ENCODE measurements at places on chromosomes 1 and 21.

- no peak for DNase-seq
Observed at GRCh38 chr1:96233422-96233821, 488.2 kb upstream of the PTBP2 start.

DNA sequence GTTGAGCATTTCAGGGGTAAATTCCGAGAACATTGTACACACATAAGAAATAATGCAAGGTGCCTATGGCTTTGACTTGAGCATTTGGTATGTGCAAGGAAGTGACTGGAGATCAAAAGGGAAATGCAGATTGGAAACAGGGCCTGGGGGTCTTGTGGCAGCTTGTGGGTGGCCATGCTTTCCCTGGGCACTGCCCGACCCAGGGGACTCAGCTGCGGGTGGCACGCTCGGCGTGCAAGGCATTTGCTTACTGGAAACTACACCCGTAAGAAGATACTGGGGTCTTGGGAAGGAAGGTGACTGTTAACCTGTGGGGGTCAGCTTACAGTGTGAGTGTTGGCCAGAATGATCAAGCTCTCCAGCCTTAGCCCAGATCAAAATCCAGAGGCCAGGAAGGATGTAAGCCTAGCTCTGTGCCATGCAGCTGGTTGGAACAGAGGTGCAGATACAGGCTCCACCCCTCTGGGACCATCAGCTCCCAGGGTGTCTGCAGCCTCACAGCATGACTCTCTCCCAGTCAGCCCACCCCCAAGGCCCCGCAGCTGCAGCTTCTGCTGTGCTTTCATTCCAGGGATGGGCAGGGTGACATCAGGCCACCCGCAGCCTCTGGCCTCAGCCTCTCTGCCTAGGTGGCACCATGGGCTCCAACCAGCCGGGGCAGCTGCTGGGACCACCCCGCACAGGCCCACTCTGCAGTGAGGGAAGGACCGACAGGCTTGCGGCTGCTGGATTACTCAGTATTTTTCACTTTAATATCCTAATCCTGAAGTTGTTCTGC, 55.1 kb downstream of the KIF26B start:
- no peak for DNase-seq

- no peak for DNase-seq
Observed at GRCh38 chr21:44848821-44849521, 24.5 kb downstream of the PTTG1IP start.

DNA sequence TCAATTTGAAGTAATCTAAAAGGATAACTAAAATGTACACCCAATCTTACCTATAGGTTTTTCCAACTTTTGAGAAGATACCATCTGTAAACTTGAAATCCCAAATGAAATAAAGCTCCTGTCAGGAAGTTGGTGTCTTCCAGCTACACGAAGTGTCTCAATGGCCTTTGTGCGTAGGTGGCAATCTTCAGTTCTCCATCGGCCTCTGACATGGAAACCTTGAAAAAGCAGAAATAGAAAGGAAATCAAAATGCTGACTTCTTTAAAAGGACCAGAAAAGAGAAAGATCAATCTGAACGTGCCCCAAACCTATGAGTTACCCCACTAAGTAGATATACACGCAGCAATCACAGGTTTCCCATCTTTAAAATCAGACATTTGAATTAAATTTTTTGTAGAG, 10.0 kb downstream of the MKNK1 start:
- DNase-seq = no peak

DNA sequence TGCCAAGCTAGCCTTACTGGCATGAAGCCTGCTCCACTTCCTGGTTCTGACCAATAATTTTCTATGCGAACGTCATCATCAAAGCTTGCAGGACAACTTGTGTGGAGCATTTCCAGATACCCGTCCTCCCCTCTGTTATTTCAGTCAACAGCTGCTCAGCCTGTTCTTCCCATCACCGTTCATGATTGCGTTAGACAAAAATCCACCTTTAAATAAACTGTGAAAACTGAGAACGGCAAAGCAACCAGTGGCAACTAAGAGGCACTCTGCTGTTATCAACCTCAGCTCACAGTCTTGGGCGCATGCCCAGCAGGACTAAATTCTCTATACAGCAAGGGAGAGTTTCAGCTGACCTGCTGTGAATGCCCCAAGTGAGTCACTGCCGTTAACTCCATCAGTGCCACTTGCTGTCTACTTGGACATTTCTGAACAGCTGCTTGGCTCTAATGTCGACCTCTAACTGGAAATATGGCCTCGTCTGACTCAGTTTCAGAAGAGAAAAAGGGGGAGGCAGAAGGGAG, 207.4 kb upstream of the RUNX1 start:
- no peak for DNase-seq

DNA sequence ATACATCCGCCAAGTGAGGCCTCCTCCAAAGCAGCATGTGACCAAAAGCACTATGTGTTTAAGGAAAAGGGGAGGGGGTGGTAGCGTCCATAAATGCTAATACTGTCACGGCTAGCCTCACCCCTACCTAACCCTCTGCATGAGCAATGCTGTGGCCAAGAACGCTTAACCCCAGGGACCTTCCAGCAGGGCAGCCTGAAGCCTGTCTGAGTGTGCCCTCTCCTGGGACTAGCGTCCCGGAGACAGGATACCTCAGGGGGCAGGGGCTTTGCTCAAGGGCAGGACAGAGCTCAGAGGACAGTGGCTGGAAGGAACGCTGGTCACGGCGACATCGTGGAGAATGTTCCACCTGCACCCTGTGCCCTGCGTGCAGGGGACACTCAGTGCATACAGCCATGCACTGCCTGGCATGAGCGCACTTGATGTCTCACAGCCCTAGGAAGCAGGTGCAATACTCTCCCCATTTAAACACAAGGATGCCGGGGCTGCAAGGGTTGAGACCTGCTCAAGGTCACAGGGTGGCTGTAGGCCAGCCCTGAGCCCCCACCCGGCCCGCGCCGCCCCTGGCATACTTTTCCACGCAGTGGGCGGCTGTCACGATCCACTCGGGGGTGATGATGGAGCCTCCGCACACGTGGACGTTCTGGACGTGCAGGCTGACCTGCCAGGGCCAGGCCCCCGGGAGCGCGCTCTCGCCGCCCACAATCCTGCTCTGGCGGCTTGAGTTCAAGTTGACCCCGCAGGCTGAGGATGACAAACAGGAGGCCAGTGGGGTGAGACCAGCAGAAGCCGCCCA, 35.0 kb downstream of the TMPRSS2 start:
- DNase-seq = no peak

DNA sequence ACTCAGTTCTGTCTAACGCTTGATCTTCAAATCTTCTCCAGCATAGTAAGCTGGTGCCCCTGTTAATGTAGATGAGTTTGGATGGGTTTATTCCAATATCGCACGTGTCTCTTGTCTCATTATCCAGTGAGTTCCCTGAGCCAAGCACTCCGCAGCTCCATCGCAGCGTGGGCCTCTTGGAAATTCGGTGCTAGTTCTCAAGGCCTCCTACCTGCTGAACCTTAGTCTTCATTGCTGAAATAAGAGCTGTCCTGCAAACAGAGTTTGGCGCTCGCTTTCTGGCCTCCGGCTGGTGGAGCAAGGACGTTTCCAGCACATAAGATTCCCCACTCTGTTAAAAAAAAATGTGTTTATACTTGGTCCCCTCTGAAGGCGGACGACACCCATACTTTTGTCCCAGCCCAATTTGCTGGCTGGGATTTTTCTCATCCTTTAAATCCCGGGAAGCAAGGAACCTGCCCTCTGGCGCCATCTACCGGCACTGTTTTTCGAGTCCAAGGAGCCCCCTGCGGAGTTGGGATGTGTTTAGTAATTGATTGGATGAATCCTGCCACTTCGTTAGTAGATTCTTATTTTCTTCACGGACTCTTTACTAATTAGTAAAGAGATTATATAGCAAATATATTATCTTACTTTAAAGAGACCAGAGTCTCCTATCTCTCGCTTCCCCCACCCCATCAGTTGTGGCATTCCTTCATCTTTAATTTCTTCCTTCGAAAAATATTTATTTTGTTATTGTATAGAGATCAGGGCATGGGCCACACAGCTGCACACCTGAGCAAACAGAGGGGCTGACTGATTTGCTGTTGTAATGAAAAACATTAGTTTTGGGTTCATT, 14.7 kb downstream of the JUN start:
- peak; percentile 35 for DNase-seq

- no peak for DNase-seq
Observed at GRCh38 chr1:214403431-214403830, 122.5 kb downstream of the SMYD2 start.

- no peak for DNase-seq
Observed at GRCh38 chr1:101131239-101131843, 105.5 kb upstream of the S1PR1 start.

- no peak for DNase-seq
Observed at GRCh38 chr1:93522721-93523120, 74.8 kb downstream of the FNBP1L start.

DNA sequence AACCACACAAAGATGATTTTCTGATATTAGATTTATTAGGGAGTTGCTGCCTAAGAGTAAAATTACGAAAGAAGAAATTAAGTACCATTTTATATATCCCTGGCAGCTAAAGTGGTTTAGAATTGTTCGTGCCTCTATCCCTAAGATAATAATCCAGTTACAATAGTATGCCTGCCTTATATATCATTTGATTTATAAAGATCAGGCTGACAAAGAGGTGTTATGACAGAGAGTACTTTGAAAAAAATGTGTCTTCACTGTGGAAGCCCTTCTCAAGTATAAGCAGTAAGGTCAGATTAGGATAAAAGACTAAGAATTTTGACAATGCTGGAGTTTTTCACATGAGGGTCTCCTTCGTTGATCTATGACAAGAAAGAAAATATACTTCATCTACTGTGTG, 619.9 kb downstream of the ADGRL2 start:
- no peak for DNase-seq

- DNase-seq = no peak
Observed at GRCh38 chr1:5490635-5491034, 501.6 kb downstream of the NPHP4 start.

- DNase-seq = no peak
Observed at GRCh38 chr1:175763797-175764196, 20.4 kb upstream of the TNR start.

DNA sequence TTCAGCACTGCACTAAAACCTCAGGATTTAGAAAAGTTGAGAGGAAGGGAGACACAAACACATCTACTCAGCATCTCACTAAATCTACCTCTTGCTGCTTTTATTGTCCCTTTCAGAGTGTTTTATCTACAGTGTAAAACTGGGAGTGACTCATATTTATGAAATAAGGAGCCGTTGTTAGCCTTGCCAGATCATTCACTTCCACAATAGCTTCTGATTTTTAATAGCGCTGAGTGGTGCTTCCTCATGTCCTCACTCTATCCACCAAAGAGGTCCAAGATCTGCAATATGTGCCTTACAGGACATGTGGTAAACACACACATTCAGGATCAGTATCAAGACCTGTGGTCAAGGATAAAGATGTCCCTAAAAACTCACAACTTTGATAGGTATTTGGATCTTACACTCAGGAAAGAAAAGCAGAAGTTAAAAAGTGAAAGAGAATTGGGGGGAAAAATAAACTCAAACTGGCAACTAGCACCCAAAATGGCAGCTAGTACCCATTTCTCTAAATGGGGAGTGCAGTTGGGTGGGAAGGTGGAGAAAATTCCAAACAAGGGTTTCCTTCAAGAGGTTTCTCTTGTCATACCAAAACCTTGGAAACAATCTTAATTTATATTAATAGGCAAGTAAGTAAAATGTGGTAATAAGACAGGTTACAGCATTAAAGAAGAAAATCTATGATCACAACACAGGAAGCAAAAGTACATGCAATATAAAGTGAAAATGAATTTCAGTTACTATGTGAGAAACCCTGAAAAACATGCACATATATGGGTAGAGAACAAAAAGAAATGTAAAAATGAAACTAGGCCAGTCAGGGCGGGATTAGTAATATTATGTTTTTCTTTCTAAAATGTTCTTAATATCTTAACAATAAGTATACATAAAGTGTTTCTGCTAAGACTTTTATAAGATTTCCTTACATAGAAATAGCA, 15.9 kb downstream of the DUSP10 start:
- no peak for DNase-seq

DNA sequence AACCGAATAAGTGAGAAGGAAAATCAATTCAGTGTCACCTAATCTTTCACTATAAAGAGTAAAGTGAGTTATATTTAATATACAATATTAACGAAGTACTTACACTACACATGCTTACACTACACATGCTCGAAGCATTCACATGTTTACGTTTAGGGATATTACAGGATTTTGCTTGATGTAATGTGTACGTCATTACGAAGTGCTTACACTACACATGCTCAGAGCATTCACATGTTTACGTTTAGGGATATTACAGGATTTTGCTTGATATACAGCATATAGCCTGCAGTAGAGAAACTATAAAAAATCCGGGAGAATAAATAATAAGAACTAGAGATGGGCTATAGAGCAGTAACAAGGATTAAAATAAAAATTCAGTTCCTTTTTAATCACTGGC, 538.8 kb upstream of the CXADR start:
- no peak for DNase-seq

DNA sequence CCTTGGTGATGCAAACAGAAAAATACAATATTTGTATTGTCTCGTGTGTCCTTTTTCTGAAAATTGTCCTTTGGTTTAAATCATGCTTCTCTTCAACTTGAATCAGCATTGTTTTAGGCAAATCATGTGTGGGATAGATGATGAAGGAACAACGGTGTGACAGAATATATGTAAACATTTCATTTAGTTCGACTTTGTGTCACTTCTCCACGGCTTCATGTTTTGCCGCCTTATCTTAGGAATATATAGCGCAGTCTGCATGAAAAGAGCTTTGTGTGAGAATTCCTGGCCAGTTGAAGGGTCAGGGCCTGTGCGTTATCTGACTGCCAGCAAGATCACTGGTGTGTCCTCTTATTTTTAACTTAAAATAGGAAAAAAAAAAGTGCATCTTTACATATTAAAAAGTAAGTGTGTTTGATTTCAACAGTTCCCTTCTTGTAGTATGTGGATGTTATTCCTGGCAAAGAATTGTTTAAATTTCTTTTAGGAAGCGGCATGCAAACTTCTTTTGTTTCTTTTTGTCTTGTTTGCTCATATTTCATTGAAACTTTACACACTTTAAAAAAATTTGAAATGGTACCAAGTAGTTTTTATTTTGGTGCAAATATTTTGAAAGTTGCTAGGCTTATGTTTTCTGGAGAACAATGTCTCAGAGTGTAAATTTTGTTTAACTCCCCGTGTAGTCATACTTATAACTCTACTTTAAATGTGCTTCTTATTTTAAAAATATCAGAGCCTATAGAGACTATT, 465.2 kb downstream of the USP25 start:
- no peak for DNase-seq

DNA sequence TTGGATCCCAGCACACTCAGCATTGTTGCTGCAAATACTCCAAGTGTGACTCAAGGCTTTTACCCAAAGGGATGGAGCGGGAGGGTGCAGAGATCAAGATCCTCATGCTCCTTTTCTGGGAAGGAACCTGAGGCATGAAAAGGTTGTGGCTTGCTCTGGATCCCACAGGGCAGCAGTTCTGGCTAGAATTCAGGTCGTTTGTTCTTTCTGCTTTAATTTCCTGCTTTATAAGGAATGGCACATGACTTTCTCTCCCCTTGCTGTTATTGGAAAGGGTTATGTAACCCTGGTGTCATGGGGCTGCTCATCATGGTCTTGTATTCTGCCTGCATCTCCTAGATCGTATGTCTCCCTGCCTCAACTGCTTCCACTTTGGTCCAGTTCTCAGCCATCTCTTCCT, 101.6 kb downstream of the NOS1AP start:
- DNase-seq = no peak

- no peak for DNase-seq
Observed at GRCh38 chr1:41493117-41493536, 8.6 kb upstream of the EDN2 start.

GRCh38 chr1:39711966-39712340, 20.7 kb upstream of the HPCAL4 start:
- DNase-seq = no peak
